ENCODE measurements at places on chromosomes 3 and 15.

DNA sequence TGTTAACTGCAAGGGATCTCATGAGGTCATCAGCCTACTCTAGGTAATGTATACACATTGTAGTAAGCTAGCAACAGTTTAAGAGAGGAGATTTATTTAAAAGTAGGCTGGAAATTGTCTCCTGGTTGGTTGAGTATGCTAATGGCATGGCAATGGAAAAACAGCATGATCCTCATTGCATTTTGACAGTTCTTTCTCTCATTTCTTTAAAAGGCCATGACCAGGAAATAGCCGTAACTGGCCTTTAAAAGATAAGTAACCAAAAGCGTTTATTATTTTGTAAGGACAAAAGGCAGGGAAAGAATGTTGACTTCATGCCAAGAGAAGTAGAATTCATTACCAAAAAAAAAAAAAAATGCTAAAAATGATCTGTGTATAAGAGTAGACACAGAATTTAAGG is 310.3 kb downstream of the FGF12 start:
- DNase-seq = no peak

GRCh38 chr3:196341137-196341536 is 2.9 kb upstream of the TM4SF19 start:
- DNase-seq = no peak

- no peak for DNase-seq
These were observed 47.9 kb downstream of the KLF13 start for GRCh38 chr15:31374489-31374888.

DNA sequence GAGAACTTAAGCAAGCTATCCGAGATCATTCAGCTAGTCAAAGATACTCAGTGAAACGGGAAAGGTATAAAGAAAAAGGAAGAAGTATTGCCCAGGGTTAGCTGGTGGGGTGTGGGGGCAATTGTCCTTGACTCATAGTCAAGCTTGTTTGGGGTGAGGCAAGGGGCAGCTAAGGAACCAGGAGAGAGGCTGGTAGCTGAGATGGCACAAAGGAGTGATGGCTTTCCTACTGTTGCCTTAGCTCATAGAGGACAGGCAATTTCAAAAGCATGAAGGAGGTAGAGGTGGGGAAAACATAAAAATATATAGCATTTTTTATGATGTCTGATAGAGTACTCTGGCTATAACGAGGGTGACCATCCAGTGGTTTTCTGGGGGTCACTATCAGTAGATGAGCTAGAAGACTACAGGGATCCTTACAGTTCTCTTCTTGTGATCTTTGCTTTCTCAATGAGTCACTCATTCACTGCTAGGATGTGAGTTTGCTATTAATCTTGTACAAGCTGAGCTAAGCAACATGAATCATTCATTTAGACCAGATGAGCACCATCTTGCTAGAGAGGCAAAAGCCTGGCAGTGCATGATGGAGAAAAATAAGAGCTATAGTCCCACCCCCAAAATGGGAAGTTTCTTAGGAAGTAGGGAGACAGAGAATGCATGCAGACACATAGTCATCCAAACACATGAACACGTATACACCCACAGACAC is 207.1 kb upstream of the PFN2 start:
- no peak for DNase-seq

GRCh38 chr15:57158997-57159668 is 217.2 kb upstream of the CGNL1 start:
- no peak for DNase-seq

DNA sequence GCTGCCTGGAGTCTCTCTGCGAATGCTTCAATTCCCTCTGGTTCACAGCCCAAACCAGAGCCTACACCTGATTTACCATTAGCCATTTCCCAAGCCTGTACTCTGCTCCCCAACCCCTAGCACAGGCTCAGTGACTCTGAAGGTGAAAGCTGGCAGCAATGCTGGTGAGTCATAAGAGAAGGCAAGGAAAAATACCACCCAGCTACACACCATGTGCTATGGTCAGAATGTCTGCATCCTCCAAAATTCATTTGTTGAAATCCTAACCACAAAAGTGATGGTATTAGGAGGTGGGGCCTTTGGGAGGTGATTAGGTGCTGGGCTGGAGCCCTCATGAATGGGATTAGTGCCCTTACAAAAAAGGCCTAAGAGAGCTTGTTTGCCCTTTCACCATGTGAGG is 117.1 kb upstream of the TJP1 start:
- DNase-seq = no peak

DNA sequence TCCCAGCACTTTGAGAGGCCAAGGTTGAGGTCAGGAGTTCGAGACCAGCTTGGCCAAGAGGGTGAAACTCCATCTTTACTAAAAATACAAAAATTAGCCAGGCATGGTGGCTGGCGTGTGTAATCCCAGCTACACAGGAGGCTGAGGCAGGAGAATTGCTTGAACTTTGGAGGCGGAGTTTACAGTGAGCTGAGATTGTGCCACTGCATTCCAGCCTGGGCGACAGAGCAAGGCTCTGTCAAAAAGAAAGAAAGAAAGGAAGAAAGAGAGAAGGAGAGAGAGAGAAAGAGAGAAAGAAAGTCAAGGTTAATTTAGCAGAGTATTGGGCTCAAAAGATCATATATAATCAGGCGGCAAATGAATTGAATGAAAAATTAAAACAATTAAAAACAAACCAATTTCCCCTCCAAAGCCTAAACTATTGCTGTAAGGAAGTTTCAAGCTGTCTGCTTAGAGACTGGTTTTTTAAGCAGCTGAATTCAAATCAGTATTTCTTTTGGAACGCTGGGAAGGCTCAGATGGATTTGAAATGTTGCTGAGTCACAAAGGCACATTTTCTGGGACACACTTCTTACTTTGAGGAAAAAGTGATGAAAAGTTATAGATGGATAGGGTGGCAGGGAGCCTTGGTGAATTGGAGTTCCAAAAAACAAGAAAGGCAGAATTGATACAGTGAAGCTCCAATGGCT is 81.3 kb upstream of the BHLHE40 start:
- DNase-seq = no peak

DNA sequence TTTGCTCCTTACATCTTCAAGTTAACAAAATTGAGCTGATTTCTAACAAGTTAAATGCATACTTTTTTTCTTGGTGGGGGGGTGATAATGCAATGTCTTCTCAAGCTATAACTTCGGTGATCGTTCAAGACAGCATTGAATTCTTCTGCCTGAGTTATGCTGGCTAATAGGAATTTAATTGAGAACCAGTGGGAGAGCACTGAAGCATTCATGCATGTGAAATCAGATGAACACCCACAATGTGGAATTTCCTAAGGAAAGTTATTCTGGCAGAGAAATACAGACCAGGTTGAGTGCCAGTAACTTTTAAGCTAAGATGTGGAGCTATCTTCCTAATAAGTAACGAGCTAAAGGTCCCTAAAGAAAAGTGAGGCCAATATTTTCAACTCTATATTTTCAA is 3.0 kb downstream of the SPATA16 start:
- DNase-seq = no peak

DNA sequence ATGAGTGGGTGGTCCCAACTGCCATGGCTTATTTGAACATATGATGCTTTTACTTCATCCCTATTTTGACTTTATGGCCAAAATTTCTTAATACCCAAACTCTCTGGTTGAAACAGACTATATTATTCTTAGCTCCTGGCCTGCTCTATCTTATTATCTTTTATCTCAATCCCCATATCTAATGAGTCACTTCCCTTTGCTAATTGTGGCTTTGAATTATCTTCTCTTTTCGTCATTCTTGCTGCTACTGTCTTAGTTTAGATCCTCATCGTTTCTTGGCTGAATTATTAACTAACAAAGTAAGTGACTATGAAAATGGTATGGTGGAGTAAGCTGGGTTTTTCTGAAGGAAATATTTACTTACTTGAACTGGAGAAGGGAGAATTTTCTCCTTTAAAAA is 28.2 kb upstream of the DNAJC19 start:
- DNase-seq = no peak

DNA sequence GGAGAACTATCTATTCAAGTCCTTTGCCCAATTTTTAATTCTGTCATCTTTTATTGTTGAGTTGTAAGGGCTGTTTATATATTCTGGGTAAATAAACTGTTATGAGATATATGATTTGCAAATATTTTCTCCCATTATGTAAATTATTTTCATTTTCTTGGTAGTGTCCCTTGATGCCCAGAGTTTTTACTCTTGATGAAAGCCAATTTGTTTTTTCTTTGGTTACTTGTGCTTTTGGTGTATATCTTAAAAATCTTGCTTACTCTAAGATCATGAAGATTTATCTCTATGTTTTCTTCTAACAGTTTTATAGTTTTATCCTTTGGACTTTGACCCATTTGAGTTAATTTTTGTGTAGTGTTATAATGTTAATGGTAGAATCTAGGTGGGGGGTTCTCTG is 44.5 kb downstream of the TIMP4 start:
- DNase-seq = no peak

- DNase-seq = no peak
These were observed 33.8 kb downstream of the MRAS start for GRCh38 chr3:138381950-138382715.

DNA sequence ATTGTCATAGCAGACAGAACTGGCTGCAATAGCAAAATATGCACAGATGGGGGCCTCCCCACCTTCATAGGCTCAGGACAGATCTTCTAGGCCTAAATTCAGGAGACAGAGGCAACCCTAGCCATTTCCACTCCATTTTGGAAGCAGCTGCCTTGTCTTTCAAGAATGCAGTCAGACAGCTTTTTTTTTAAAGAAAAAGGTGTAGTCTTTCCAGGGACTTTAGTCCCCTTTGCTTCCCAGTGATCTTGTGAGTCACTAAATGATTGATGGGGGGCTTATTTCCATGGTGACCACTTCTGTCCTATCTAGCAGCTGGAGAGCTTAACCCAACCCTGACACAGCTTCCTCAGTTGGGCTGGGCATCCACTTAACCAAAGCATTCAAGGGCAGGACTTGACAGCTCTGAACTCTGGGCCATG is 165.9 kb downstream of the TPRG1 start:
- no peak for DNase-seq

GRCh38 chr15:83292317-83292716 is 7.9 kb upstream of the BNC1 start:
- DNase-seq = no peak

- DNase-seq = no peak
These were observed 8.4 kb downstream of the ST6GAL1 start for GRCh38 chr3:186938716-186939115.

DNA sequence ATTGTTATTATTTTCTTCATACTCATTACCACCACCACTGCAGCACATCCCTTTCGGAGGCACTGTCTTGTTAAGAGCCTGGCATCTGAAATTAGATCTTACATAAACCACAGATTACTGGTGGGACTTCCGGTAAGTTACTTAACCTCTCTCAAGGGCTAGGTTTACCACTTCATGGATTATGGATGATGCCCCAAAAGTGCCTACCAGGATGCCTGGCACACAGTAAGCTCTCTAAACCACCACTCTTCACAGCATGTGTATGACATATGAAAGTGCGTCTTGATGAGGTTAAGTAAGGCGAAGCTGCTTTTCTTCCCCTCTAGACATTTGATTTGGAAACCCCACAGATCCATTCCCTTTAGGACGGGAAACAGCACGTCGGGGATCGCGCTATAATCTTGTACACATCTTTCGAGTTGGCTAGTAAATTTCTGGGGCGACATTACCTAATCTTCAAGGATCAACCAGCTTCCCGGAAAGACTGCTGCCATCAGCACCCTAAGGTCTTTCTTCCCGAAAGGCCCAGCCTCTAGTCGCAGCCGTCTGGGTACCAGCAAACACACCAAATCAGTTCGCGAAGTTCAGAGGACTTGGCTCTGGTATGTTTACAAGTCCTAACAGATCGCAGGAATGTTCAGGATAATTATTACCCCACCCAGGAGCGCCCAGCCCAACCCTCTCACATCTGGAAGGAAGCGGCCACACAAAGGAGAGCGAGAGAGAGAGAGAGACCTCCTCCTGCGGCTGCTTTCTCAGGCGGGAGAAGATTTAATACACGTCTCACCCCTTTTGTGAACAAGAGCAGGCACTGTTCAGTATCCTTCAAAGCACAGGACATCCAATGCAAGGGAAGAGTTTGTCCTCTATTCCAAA is 155.1 kb upstream of the FRMD4B start:
- DNase-seq = no peak

GRCh38 chr3:39791603-39792002 is 17.8 kb upstream of the MYRIP start:
- DNase-seq = no peak

- DNase-seq = no peak
These were observed 51.5 kb upstream of the COL6A6 start for GRCh38 chr3:130465521-130465920.

- no peak for DNase-seq
These were observed 364.6 kb upstream of the AGTR1 start for GRCh38 chr3:148333091-148333490.

DNA sequence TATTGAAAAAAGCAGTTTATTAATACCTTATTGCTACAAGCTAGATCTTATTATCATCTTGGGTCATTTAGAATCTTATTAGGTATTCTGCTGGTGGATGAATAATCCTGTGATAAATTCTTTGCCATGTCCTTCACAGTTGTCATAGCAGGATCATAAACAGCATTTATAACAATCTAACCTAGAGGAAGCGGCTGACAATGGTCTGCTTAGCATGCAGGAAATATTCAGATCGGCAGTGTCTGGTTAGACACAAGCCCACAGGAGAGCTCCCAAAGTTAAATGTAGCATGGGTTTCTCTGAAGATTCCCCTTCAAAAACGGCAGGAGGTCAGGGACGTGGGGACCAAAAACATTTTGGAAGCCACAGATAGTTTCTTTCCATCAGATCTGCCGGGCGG is 179.3 kb downstream of the FOXB1 start:
- DNase-seq = no peak

DNA sequence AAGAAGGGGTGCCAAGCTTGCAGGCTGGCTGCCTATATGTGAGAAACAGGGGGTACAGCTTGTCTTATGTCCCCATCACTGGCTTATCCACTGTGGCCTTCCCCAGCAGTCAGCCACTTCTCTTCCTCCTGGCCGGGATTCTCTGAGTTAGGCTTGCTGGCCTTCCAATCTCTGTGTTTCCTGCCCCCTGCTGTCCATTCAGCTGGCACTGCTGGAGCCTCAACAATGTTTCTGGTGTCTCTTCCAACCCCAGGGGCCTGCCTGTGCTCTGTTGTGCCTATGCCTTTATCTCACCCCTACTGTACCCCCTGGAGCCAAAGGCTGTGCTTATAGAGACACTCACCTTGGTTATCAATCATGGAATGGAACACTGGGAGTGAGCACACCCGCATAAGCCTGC is 36.5 kb downstream of the ANAPC13 start:
- no peak for DNase-seq

DNA sequence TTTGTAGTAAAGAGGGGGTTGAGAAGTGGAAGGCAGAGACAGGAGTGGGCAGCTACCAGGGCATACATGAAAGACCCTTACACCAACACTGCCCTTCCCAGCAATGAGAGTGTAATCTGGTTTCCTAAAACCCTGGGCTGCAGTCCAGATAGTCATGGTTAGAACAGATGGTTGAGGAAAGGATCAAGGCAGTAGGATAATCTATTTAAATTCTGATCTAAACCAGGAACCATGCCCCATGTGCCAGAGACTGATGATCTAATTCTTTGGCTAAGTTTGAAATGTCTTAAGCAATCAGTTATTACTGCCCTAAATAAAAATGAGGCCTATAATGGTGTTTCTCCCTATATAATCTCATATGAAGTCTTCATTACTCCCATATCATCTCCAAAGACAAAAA is 59.6 kb downstream of the PRTG start:
- DNase-seq = no peak

- no peak for DNase-seq
These were observed 16.0 kb downstream of the LPP start for GRCh38 chr3:188169830-188170455.
